Cortex of kidney (tissue), 1 donor: ENCODE measurements at places on chromosomes 11 and 22.

GRCh38 chr11:61295596-61295926 lies 445 bp upstream of the VWCE start:
- no peak for DNase-seq

DNA sequence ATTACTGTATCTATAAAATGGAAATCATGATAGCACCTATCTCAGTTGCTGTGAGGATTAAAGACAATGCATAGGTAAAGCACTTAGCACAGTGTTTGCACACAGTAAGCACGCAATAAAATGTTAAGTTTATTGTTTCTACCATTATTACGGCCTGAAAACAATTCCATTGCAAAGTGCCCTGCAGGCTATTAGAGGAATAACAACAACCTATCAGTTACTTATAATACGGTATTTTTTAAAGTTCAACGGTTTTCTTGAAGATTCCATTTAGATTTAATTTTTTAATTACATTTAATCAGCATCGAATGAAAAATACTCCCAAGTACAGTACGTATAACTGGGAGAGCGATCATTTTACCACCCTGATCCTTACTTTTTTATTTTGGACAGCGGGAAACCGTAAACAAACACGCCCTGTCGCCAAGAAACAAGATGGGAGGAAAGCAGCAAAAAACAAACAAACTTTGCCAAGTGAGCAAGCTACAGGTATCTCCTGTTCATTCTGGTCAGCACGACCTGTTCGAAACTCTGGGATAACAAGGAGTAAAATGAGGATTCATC lies 893 bp downstream of the SLC36A4 start:
- no peak for DNase-seq

DNA sequence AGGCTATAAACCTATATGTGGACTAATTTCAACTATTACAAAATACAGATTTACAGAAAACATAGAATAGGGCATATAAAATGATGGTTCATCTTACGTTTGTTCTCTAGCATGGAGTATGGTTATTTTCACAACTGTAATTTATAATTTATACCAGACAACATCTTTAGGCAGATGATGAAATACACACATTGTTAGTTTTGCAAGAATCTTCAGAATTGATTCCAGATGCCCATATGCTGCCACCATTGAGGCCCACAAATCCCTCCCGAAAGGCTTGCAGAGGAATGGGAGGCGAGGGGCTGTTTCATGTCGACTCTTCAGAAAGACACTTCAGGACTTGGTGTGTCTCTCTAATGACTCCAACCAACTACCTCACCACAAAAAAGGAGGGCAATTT lies 6.2 kb downstream of the PTPN5 start:
- DNase-seq = no peak

DNA sequence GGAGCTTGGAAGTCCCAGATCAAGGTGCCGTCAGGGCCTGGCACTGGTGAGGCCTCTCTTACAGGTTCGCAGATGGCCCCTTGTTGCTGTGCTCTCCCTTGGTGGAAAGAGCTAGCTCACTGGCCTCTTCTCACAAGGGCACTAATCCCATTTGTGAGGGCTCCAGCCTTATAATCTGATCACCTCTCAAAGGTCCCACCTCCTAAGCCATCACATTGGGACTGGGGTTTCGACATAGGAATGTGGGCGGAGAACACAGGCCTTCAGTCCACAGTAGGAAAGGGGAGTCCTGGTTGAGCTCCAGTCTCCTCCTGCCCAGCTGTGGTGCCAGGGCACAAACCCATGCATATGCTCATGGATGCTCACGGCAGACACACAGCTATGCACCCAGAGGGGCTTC lies 14.0 kb upstream of the LRRC32 start:
- DNase-seq = no peak

GRCh38 chr11:112364962-112365481 lies 104.4 kb upstream of the PLET1 start:
- no peak for DNase-seq

- no peak for DNase-seq
Measured at GRCh38 chr11:70183483-70184176, 19.5 kb upstream of the FADD start.

DNA sequence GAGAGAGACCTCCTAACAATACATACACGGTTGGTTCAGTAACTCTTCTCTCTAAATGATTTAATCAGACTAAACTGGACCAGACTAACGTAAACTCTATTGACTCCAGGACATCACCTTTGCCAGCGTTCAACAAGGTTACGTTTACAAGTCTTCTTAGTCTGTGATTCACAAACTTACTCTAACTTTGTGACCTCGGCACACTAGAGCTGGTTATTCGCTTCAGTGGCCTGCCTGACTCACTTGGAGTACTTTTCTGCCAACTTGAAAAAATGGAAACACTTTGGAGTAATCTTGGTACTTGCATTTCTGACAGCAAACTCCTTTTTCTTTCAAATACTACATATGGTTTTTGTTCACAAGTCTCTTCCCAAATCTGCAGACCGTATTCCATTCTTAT lies 26.2 kb downstream of the MTMR2 start:
- DNase-seq = no peak

- DNase-seq = no peak
Measured at GRCh38 chr11:34604145-34604544, 16.7 kb upstream of the EHF start.
